ENCODE measurements at places on chromosomes 4 and X.

DNA sequence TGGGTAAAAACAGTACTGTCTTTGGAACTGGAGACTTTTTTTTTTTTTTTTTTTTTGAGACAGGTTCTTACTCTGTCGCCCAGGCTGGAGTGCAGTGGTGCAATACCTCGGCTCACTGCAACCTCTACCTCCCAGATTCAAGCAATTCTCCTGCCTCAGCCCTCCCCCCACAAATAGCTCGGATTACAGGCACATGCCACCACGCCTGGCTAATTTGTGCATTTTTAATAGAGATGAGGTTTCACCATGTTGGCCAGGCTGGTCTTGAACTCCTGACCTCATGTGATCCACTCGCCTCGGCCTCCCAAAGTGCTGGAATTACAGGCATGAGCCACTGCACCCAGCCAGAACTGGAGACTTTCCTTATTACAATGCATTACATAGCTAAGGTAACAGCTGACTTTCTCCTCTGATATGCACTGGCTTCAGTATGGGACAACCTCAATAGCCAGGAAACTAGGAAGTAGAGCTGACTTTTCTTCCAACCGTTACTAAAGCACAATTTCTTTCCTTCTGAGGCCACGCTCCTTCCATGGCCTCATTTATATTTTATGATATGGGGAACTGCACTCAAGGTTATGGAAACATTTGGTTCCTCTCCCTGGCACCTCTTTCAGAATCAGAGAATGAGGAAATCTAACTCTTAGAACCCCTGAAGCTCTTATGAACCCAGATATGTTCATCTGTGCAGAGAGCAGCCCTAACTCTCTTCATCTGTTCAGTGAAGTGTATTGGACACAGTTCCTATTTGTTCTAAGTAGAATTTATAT is 53.5 kb upstream of the FAM9B start:
- DNase-seq = no peak

- DNase-seq = no peak
Measured at GRCh38 chr4:184409911-184410692, 64.2 kb downstream of the IRF2 start.

- no peak for DNase-seq
Measured at GRCh38 chrX:80216086-80216485, 201.5 kb downstream of the TBX22 start.

GRCh38 chr4:157372567-157372966 is 152.0 kb downstream of the GRIA2 start:
- no peak for DNase-seq

DNA sequence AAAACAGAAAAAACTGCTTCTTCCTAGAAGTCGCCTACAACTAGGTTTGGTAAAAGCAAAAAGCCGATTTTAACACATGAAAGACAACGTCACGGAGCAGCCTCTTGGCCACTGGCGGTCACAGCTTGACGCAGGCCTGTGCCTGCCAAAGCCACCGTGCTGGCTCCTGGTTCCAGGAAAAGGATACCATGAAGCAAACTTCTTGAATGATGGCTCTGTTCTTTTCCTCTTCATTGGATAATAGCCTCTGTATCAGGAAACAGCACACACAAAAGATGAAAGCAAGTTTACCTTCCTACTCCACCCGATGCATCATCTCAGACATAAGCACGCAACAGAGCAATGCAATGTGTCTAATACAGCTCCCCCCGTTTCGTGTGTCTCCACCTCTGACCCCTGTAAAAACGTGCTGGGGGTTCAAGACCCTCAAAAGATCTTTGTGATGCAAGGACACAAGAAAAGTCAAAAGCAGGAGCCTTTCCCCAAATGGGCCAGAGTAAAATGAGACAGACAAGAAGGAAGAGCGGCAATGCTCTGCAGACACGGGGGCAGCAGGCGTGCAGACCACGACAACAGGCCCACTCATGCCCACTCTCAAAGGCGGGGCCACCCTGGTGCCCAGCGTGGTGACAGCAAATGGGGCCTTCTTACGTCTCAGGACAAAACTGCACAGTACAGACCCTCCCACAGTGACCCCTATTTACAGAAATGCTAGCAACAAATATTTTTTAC is 19.4 kb downstream of the GAK start:
- peak; percentile 28 for DNase-seq

- DNase-seq = no peak
Measured at GRCh38 chrX:10938365-10938923, 172.7 kb upstream of the HCCS start.

- no peak for DNase-seq
Measured at GRCh38 chr4:53730031-53730805, 138.9 kb upstream of the LNX1 start.

DNA sequence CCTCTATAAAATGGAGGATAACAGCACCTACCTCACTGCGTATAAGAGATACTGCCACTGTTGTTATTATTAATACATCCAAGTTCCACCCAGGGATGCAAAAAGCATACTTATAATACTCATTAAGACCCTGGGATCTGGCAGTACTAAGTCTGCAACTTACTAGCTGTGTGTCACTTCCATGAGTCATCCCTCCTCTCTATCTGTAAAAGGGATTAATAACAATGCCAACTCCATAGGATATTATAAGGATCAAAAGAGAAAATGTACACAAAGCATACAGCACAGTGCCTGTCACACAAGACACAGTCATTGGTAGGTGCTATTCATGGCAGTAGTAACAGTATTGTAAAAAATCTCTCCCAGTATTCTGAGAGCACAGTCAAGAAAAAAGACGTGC is 216.7 kb downstream of the HS6ST2 start:
- DNase-seq = no peak

- DNase-seq = no peak
Measured at GRCh38 chr4:19401301-19402080, 850.2 kb upstream of the SLIT2 start.

DNA sequence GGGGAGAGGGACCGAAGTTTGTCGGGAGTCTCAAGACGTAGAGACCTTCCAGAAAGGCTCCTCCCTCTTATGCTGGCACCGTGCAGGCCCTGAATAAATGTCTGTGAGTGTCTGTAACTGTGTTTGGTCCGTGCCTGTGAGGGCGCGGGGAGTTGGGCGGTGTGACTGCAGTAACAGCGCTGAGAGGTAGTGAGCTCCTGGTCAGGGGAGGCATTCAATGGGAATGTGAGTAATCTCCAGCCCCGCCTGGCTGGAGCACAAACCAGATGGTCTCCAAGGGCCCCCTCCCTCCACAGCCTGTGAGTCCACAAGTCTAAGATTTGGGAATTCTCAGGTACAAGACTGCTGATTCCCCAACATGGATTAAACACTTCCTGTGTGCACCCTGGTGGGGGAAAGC is 100.0 kb downstream of the HMX1 start:
- no peak for DNase-seq

DNA sequence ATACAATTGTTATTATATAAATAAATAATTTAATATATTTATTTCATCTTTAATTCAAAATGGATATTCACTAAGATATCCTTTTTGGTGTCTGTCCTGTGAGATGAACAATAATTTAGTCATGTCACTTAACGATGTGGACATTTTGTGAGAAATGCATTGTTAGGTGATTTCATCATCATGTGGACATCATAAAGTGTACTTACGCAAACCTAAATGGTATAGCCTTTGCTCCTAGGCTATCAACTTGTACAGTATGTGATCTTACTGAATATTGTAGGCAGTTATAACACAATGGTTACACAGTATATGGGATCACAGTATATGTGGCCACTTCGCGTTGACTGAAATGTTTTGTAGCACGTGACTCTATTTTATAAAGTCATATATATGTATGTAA is 20.2 kb upstream of the CHRNA9 start:
- no peak for DNase-seq

DNA sequence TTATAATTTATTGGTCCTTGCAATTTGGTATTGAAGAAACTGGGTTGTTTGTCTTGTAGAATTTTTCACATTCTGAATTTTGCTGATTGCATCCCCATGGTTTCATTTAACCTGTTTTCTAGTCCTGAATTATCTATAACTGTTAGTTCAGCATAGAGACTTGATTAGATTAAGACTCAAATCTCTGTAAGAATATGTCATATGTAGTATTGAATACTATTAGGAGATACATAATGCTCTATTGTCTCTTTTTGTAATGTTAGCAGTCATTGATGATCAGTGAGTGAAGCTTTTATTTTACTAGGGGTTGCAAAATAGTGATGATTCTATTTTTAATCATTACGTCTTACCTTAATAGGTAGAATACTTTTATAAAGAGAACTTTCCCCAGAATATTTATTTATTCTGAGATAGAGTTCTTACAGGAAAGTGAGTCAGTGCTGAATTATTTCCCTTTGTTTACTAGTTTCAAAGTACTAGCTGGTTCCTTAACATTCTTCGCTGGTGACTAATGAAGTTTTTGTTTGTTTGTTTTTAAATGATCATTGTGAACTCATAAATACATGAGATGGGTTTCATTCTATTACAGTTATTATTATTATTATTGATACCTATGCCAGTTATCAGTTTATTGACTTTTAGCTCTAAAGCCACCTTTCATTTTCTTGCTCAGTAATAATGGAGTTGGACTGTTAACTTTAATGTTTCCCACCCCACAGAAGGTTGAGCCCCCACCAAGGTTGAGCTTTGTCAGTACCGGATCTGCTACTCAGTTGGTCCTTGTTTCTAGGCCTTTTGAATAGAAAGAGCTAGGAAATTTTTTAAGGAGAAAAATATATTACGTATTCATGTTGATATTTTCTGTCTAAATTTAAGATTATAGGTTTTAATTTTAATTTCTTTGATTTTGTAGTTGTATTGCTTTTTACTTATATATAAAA is 102.3 kb downstream of the LARP1B start:
- no peak for DNase-seq

DNA sequence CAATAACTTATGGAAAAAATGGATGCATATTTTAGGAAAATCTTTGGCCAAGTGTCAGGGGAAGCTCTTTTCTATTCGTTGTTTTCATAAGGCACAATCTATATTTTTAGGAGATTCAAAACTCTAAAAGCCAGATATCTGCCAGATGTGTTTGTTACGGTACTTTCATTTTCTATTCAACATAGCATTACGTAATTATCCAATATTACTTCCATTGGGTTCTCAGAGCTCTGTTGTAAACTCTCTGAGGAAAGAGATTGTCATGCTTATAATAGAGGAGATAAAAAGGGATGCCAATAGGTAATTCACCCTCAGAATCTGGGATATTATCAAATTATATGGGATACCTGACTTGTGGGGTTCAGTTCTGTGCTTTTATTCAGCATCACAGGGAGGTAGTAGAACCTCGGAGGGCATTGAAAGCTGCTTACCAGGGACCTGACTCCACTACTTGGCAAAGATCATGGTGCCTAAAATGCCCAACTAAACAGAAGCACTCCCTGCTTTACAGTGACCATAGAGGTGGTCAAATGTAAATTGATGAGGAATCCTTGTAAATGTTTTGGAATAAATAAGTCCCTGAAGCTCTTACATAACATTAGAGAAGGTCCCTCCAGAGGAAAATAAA is 32.9 kb upstream of the GC start:
- no peak for DNase-seq

DNA sequence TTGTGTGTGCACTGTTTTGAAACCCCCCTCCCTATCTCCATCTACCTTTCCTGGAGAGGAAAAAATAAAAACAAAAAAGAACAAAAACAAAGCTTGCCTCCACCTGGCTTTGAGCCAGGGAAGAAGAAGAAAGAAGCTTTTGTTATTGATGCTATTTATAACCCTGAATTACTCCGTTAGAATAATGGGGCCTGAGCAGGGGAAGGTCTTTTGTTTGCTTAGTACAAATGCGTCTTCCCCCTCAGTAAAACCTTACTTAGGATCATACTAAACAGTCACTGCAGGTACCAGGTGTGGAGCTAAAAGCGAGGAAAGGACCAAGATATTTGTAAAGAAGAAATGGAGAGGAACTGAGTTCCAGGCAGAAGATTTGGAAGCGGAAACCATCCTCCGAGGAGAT is 352.1 kb downstream of the KCNIP4 start:
- no peak for DNase-seq

GRCh38 chr4:12270546-12270945 is 841.9 kb upstream of the HS3ST1 start:
- no peak for DNase-seq

GRCh38 chr4:56844802-56845580 is 23.5 kb upstream of the SPINK2 start:
- no peak for DNase-seq

- no peak for DNase-seq
Measured at GRCh38 chrX:10480861-10481260, 139.5 kb downstream of the MID1 start.

DNA sequence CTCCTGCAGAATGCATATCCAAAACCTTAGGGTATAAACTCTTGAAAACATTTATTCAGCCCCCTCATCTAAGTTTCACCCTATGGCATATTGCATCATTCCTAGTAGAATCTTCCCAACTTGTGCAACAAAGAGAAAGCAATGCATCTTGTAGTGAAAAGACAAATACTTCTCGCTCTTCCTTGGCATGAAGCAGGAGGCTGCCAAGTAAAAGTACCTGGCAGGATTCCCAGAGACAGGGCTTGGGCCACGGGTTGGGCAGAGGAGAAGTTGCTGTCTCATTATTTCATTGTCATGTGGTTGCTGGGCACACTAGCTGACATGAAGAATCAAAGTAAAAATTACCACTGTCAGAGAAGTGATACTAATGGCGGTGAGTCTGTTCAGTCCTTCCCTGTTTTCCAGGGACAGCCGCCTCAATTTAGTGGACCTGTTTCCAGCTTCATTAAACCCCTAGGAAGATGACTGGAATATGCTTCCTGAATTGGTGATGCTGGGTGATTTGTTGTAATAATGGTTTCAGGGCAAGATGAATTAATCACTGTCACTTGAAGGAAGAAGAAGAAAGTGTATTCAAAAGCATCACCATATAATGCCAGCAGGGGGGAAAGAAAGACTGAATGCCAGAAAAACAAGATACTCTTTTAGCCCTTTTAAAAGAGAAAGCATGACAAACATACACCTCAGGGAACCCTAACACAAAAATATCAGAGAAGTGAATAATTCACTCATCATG is 380.5 kb upstream of the IGFBP7 start:
- DNase-seq = no peak

GRCh38 chrX:39261446-39262147 is 460.3 kb downstream of the MID1IP1 start:
- DNase-seq = no peak

GRCh38 chrX:135112096-135112729 is 8.1 kb downstream of the ETDB start:
- no peak for DNase-seq

- no peak for DNase-seq
Measured at GRCh38 chrX:40849906-40850823, 114.8 kb upstream of the MED14 start.

- no peak for DNase-seq
Measured at GRCh38 chr4:121690001-121690400, 6.8 kb downstream of the ANXA5 start.

DNA sequence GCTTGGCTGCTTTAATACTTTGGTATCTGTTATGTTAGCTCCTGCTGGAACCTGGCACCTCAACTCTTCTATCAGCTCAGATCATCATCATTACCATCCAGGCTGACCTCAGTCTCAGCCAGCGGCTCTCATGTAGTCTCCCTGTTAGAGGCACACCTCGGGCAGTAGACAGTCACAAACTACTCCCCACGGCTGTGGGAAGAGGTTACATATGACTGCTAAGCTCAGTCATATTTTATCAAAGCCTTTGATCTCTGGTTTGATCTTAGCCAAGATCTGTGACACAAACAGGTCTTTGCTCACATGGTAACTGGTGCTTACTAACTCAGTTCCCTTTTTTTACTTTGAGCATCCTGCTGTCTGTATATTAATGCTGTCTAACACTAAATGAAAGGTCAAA is 384.9 kb downstream of the CENPC start:
- DNase-seq = no peak
